ENCODE measurements at places on chromosomes 7 and 10.

DNA sequence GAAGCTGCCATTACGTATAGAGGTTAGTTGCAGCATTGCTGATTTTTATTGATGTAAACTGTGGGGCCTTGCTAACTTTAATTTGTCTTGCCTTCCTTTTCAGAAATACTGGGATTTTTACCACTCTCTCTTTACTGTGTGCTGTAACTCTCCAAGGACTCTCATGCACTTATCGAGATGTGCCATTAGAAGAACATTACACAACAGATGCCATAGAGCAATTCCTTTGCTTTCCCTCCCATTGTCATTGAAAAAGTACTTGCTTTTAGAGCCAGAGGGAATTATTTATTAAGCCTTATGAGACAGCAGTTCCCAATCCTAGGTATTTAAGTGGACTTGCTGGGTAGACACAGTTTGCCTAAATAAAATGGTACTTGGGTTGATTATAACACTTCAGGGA is 51.7 kb downstream of the ASB4 start:
- DNase-seq, result no peak

- no peak for DNase-seq
Observed at GRCh38 chr10:96344178-96344577, 14.6 kb downstream of the OPALIN start.

GRCh38 chr7:44383566-44383965 is 58.2 kb upstream of the CAMK2B start:
- no peak for DNase-seq

DNA sequence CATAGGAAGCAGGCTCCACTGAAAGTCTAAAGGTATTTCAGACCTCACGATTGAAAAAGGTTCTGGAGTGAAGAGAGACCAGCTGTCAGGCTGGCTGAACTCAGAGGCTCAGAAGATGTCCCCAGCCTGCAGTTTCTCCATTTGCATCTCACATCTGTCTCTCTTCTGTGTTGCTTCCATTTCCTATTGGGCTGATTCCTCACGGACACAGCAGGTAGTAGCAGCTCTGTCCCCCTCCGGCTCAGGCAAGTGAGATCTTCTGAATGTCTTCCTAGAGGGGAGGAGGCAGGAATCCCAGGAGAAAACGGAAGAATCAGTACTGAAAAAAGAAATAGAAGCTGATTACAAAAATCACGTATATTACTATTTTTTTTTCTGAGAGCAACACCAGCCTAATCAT is 274.1 kb upstream of the COBL start:
- DNase-seq, result no peak

- DNase-seq, result no peak
Observed at GRCh38 chr10:121956111-121957061, 18.6 kb downstream of the NSMCE4A start.

GRCh38 chr7:17952387-17952786 is 12.1 kb upstream of the SNX13 start:
- no peak for DNase-seq

- DNase-seq, result no peak
Observed at GRCh38 chr7:48389977-48390376, 218.7 kb downstream of the ABCA13 start.

DNA sequence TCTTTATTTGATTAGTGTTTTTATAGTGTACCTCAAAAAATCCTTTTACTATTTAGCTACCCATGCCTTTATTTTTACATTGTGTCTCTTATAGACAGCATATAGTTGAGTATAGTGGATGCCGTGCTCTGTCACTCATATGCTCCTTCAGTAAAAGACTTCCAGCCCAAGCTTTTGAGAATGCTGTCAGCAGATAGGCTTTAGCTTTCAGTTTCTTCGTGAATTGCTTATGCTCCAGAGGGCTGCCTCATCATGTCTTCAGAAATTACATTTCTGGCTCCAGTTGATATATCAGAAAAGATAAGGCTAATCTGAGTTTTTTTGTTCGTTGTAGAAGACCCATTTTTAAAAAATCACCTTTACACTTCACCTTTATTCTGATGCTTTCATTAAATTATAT is 332.0 kb downstream of the NXPH1 start:
- DNase-seq, result no peak

DNA sequence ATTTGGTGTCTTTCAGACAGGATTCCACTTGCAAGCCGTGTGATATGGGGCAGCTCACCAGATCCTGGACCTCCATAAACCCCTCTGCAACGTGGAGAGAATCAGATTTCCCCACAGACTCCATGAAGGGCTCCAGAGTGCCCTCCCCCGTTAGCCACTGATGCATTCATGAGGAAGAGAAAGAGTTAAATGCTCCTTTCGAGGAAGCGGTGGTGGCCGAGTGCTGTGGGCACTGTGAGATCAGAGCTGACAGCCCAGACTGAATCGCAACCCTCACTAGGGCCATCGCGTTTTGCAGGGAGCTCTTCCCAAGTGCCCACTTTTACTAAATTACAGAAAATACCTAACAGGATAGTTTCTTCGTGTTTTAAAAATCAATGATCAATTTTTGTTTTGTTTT is 226.3 kb upstream of the ZNF32 start:
- no peak for DNase-seq

GRCh38 chr10:71178880-71179279 is 33.5 kb upstream of the UNC5B start:
- DNase-seq, result no peak

GRCh38 chr7:75533926-75534325 is 41.8 kb downstream of the SPDYE5 start:
- DNase-seq, result no peak

GRCh38 chr10:59654007-59654406 is 55.6 kb downstream of the SLC16A9 start:
- no peak for DNase-seq

- no peak for DNase-seq
Observed at GRCh38 chr10:7563368-7563767, 103.4 kb downstream of the ITIH5 start.

GRCh38 chr10:84049645-84050011 is 89.7 kb upstream of the GHITM start:
- DNase-seq, result no peak

DNA sequence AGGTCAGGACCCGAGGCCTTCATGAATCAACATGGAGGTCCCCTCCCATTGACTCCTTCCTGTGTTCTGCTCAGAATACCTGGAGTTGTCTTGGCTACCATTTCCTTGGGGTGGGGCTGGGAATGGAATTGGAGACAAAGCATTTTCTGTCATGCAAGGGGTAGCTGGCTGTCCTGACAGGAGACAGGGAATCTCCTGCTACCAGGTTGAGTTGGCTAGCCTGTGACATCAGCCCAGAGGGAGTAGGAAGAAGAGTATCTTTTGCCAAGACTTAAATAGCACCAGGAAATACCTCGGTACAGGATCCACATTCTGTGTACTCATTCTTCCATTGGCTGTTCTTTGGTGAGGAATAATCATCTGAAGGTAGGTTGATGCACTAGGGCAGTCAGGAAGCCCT is 4.9 kb downstream of the ZDHHC16 start:
- DNase-seq, result no peak

DNA sequence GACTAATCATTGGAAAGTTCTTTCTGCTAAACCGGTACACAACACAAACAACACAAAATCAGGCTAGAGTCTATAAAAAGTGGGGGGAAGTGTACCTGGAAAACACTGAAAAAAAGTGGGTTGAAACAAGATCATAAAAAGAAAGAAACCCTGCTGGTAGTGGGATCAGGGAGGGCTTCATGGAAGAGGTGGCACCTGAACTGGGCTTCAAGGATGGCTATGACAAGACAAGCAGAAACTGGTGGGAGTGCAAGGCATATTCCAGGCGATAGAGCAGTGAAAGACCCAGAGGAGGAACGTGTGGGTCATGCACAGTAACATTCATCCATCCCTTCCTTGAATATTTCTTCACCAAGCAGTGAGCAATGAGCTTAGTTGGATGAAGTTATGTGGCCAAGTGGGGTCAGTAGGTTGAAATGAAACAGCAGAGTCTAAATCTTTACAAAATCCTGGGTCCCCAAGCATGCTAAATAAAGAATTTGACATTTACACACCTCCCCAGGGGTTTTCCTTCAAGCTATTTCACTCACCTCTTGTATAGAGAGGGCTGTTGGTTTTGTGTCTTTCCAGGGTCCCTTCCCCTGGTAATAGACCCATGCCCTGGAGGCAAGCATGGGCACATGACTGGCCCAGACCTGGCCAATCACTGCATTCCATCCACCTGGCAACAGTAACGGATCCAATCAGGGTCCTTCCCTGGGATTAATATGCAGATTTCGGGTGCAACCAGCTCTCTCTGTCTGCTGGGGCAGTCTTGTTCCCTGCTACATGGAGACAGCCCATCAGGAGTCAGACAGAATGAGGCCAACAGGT is 38.2 kb downstream of the SPOCK2 start:
- no peak for DNase-seq

DNA sequence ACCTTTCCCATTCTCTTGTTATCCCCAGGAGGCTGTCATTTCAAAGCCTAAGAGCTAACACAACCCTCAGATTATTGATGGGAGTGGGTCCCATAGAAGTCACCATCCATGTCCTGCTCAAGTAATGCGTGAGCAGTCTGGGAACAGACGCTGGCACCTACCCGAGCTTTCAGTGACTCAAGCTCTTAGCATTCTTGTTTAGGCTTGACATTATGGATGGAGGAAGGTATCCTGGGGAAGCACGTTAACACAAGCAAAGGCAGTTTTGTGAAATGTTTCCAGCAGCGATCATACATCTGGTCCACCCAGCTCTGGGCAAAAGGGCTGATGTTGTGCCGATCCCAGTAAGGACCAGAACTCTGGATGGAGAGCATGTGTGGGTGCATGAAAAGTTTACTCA is 30.0 kb upstream of the AUTS2 start:
- DNase-seq, result no peak

DNA sequence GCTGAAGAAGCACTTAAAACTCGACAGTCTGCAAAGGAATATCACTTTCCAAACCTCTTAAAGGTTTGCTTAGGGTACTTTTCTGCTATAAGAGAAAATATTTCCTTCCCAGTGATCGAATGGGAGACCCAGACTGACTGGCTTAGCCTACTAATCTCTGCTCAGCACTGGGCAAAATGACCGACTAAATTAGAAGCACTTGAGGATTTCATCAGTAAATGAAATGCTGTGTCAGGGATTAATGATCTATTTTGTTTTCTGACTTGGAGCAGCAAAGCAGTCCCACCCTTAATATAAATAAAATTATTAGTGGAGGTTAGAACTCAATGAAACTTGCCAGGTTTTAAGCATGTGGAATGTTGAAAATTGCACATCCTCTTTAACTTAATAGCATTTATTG is 411.6 kb downstream of the NEBL start:
- DNase-seq, result no peak

DNA sequence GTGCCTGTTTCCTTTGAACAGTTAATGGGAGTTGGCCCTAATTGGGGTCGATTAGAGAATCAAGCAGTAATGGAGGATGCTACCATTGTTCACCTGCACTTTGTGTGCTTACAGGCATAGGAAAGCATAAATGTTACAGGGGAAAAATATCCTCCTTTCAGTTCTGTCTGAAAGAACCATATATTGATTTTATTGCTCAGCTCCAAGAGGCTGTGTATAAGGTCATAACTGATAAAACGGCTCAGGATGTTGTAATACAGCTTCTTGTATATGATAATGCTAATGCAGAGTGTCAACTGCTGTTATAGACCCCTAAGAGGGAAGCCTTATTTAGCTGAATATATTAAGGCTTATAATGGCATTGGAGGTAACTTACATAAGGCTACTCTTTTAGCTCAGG is 32.9 kb upstream of the AKR1C2 start:
- no peak for DNase-seq

- peak; percentile 88 for DNase-seq
Observed at GRCh38 chr10:102117391-102118159, 2.6 kb downstream of the LDB1 start.

DNA sequence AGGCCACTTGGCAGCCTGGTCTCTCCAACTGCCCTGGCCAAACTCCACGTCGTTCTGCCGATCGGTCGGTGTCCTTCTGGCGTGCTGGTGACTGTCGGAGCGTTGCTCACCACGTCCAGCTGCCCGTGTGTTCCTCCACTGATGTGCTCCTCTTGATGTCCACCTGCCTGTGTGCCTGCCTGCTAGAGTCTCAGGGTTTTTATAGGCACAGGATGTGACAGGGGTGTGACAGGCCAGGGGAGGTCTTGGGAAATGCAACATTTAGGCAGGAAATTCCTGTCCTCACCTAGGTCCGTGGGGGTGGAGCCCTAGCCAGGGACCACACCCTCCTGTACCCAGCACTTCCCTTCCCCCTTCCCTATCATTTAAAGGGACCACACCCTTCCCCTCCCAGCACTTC is 25.2 kb upstream of the CFAP46 start:
- DNase-seq, result no peak

- no peak for DNase-seq
Observed at GRCh38 chr10:63515002-63515763, 6.0 kb upstream of the REEP3 start.

DNA sequence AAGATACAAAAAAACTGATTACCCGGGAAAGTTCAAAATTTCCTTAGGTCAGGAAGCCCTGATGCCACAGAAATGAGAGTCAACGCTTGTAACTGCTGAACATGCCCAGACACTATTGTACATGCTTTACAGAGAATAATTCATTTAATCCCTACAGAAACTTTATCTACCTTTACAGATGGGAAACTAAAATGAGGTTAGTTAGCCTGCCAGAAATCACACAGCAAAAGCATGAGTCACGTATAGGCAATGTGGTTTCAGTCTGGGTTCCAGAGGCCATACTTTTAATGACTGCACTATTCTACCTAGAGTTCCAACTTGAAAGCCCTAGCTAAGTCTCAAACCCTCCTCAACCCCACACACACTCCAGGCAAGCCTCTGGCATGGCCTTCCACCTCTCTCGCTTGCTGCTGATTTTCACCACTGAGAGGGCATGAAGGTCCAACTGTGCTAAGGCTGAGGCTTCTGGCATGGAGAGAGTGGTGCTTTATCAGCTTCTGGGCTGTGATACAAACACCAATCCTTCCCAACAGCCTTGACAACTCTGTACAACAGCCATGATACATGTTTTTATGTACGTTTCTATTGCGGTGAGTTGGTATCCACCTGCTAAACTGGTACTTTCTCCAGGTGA is 1011.2 kb upstream of the GHITM start:
- DNase-seq, result no peak

DNA sequence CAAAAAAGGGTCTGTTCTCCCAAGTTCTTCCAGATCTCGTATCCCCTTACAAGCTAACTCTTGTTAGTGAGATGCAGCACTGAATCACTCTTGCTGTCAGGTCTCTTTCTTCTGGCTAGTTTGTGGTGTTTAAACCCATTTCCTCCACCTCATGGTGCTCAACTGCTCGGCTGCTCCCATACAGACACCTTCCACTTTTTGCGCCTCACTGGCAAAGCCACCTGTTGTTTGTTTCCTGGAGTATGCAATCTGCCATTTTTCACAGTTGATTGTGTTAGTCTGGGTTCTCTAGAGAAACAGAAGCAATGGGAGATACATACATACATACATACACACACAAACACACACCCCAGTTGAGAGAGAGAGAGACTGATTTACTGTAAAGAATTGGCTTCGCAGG is 124.4 kb upstream of the SP8 start:
- DNase-seq, result no peak

GRCh38 chr10:119742947-119743648 is 17.2 kb downstream of the INPP5F start:
- DNase-seq, result no peak
